ENCODE measurements at places on chromosomes 11 and 22.
A peak's percentile ranks its signal among the peaks of the same experiment; 100 is the strongest.

DNA sequence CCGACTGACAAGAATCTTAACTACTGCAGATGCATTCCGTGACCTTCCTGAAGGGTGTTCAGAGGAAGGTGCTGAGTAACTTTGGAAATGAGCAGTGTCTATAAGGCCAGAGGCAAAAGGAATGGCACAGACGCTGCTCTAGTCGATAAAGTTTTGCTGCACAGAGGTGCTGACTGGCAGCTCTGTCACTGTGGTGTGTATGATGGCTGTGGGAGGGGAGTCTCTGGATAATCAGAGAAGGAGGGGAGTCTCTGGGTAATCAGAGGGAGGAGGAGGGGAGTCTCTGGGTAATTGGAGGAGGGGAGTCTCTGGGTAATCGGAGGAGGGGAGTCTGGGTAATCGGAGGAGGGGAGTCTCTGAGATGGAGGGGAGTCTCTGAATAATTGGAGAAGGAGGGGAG, 18.4 kb downstream of the PTDSS2 start:
- DNase-seq: no peak

DNA sequence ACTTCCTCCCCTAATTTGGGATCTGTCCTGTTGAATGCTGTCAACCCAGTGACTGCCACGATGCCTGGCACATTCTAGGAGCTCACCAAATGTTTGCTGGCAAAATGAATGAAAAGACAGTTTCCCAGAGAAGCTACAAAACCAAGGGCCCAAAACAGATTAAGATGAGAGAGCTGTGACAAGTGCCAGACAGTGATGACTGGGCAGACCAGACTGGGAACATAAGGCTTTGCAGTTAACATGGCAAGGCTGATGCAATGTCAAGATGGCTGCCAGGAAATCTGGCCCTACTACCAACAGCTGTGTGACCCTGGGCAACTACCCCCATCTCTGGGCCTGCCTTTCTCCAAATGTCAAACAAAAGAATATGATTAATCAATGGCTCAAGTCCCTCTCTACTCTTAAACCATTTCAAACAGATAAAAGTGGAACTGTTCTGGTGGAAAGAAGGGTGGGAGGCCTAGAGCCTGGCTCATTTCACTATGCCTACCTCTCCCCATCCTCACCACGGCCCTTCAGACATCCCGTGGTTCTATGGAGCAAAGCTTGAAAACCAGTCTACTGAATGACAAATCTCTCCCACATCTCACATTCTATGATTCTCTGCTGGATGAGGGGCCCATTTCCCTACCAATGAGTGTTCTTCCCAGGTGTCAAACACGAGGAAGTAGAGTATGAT, 12.8 kb downstream of the AP1B1 start:
- no peak for DNase-seq

- peak; percentile 81 for DNase-seq
These were observed 7.3 kb downstream of the ADORA2A start for GRCh38 chr22:24434471-24435322.

GRCh38 chr22:32882360-32882755, 80.9 kb downstream of the TIMP3 start:
- DNase-seq: no peak

DNA sequence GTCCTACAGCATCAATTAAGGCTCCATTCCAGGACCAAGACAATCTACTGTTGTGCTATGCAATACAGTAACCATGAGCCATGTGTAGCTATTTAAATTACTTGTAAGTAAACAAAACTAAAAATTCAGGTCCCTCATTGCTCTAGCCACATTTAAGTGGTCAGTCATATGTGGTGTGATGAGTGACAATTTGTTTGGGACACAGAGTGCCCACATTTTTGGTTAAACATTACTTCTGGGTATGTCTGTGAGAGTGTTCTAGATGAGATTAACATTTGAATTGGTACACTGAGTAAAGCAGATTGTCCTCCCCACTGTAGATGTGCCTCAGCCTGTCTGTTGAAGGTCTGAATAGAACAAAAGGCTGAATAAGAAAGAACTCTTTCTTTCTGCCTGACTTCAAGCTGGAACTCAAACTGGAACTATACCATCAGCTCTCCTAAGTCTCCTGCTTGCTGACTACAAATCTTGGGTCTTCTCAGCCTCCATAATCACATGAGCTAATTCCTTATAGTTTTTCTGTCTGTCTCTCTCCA, 15.8 kb downstream of the KBTBD3 start:
- DNase-seq: no peak

DNA sequence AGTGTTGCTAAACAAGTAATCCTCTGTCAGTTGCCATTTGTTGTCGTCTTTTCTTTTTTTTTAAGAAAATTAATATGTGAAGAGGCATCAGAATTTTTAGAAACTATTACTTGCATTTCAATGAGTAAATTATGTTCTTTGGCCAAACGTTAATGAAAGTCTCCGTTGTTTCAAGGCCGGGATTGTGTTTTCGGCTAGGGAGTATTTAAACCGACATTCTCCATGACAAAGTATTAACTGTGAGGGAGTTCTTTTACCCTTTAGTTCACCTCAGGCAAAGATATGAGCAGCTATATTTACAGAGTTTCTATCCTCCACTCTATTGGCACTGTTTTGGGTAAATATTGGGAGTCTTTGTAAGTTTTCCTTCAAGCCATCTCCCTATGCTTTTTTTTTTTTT, 668.9 kb downstream of the METTL15 start:
- no peak for DNase-seq

DNA sequence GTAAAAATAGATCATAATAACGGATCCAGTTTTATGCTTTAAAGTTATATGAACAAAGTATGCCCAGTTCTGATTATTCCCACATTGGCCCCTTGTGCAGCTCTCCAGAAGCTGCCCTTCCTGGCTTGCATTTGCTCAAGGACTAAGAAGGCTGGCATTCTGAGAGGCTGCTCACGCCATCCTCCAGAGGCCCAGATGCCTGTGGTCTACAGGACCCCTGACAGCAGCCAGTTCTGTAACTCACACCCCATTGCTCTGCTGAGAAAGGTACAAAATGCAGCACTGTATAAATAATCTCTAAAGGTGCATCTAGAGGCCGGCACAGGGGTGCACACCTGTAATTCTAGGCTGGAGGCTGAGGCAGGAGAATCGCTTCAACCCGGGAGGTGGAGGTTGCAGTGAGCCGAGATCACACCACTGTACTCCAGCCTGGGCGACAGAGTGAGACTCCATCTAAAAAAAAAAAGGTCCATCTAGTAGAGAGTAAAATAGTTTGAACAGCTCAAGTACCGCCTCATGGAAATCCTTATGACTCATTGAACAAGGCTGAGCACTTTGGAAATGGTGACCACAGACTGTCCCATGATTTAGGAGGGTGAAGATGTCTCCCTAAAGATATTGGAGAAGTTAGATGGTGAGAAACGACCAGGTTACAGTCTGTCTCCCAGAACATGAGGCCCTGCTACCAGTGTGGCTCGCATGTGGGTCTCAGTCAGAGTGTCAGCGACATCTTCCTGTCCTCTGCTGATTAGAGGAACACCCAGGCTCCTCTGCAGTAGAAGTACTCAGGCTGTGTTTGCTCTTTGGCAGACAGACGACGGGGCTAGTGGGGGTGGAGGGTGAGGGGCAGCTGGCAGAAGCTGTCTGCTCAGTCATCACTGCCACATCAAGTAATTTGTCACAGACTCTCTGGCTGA, 56.3 kb downstream of the KREMEN1 start:
- DNase-seq: no peak

DNA sequence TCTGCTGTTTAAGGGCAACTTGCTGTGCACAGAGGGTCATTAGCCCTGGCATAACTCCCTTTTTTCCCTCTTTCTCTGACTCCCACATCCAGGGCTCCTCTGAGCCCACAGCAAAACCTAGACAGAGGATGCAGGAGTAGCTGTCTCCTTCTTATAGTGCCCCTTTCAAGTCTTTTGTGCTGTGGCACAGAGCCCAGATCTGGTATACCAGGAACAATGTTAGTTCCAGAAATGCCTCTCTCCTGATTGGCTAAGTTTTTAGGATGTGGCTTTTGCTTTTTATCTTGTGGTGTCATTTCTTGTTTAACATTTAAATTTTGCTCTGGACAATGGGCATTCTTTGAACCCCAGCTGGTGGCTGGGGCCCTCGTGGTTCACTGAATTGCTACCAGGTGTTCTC, 25.6 kb upstream of the RRM1 start:
- no peak for DNase-seq

- DNase-seq: no peak
These were observed 78.6 kb downstream of the FAM168A start for GRCh38 chr11:73519266-73519665.

GRCh38 chr11:93796441-93797231, 12.6 kb downstream of the MED17 start:
- DNase-seq: no peak

- no peak for DNase-seq
These were observed 41.0 kb downstream of the PAMR1 start for GRCh38 chr11:35484435-35484834.

- no peak for DNase-seq
These were observed 25.7 kb upstream of the GAL start for GRCh38 chr11:68658661-68659060.

- DNase-seq: no peak
These were observed 4.0 kb downstream of the ST14 start for GRCh38 chr11:130163346-130164220.

- DNase-seq: no peak
These were observed 38.5 kb downstream of the CDON start for GRCh38 chr11:126024123-126024522.

GRCh38 chr11:130514316-130514715, 65.9 kb downstream of the ADAMTS15 start:
- DNase-seq: no peak
